ENCODE measurements at places on chromosomes 13 and 19. TPM values are rescaled to one million over a fixed set of nuclear protein-coding genes. Genes with fewer than 3 reads are reported as not detected.
A peak's percentile ranks its signal among the peaks of the same experiment; 100 is the strongest.

- peak within 1 kb of the TSS; percentile 72 for H3K27ac ChIP-seq
- H3K4me3 ChIP-seq: peak within 1 kb of the TSS; percentile 70
- DNase-seq: peak; percentile 20
- peaks cover 35% of the 10 kb centered on the region for H3K4me1 ChIP-seq
Measured at GRCh38 chr19:17405250-17406045, at the start of gene BST2. TSS of gene BST2 (minus strand) at chr19:17405630. CDS start at chr19:17405575, 55 bp downstream.

DNA sequence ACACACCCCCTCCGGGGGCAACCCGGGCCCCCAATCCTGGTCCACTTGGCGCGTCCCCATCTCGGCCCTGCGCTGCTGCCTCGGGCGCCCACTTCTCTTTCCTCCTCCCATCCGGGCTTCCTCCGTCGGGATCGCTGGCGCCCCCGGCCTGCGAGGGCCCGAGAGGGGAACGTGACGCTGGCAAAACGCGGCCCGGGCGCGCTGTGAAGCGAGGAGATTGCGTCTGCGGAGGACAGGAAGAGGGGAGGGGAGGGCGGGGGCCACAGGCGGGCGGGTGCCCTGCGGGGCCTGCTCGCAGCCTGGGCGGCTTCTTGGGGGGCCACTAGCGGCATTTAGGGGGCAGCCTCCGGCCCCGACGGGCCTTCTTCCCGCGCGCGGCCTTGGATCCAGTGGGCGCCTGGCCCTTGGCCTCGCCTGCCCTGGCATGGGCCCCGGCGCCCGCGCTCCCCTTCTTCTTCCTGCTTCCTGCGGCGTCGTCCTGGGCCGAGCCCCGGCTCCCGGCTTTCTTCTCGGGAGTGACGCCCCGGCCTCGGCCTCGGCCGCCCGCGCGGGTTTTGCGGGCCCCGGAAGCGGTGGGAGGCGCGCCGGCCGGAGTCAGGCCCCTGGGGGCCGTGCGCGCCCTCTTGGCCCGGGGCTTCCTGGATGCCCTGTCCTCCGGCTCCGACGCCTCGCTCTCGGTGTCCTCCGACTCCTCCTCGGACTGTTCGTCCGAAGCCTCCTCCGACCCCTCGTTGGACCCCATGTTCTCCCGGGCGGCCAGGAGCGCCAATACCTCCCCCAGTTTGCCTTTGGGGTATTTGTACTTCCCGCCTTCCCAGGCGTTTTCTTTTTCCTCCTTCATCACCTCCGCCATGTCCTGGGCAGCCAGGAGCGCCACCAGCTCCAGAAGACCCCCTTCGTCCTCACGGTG is 2.2 kb downstream of the PNMA8B start:
- no peaks in the 10 kb centered on the region for H3K27me3 ChIP-seq
- no peak for DNase-seq
- H3K4me1 ChIP-seq: peaks cover 53% of the 10 kb centered on the region

DNA sequence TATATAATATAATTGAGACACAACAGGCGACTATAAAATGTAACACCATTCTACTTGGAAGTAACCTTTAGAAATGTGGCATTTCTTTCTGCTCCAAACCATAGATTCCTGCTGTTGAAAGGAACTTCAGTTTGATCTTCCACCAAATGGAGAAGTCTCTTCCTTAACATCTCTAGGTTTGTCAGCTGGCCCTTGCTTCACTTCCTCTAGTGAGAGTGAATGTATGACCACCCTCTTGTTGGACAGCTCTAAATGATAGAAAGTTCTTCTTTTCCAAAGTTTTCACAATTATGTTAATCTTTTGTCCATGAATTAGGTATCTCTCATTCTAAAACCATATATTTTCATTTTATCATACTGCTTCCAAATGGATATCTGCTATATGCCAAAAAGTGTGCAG is 13.8 kb upstream of the COG6 start:
- H3K4me3 ChIP-seq: no peak overlapping the region
- H3K27me3 ChIP-seq: no peaks in the 10 kb centered on the region
- no peaks in the 10 kb centered on the region for H3K36me3 ChIP-seq

- no peaks in the 10 kb centered on the region for H3K4me1 ChIP-seq
- no peak overlapping the region for H3K27ac ChIP-seq
- no peak for DNase-seq
- no peaks in the 10 kb centered on the region for H3K27me3 ChIP-seq
Measured at GRCh38 chr13:103788061-103788652, 721.9 kb upstream of the SLC10A2 start.

GRCh38 chr19:58409010-58409790 is 751 bp downstream of the ZNF584 start:
- H3K36me3 ChIP-seq: no peaks in the 10 kb centered on the region
- peaks cover 26% of the 10 kb centered on the region for H3K4me1 ChIP-seq
- H3K4me3 ChIP-seq: peak overlapping the region; percentile 91

DNA sequence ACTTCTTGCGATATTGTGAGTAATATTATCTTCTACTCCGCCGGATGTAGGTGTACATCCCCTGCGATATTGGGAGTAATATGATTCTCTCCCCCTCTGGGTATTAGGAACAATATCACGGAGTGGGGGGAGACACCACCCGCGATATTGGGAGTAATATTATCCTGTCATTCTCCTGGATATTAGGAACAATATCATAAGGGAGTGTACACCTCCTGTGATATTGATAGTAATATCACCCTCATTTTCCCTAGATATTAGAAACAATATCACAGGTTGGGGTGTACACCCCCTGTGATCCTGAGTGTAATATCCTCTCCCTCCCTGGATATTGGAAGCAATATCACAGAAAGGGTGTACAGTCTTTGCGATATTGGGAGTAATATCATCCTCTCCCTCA is 64.3 kb upstream of the CEACAM21 start:
- DNase-seq: no peak
- H3K27me3 ChIP-seq: no peaks in the 10 kb centered on the region

GRCh38 chr19:23525276-23525852 is 130.1 kb upstream of the ZNF91 start:
- no peak overlapping the region for H3K27ac ChIP-seq
- no peak overlapping the region for H3K4me3 ChIP-seq
- no peaks in the 10 kb centered on the region for H3K4me1 ChIP-seq
- H3K27me3 ChIP-seq: no peaks in the 10 kb centered on the region
- H3K36me3 ChIP-seq: no peaks in the 10 kb centered on the region

DNA sequence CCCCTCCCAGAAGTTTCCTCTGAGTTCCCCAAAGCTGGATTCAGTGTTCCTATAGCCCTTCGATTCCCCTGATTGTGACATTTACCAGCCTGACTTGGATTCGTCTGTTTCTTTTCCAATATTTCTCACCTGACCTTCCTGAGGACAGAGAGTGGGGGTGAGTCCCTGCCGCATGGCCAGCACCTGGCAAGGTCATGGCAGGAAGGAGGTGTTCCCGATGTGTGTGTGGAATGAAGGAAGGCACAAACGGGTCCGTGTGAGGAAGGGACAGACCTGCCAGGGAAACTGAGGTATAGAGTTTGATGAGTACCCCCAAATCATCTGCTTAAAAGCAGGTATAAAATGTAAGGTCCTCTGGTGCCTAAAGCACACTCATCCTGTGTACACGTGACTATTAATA is 3.3 kb downstream of the COL4A1 start:
- H3K4me1 ChIP-seq: peaks cover 46% of the 10 kb centered on the region
- no peaks in the 10 kb centered on the region for H3K36me3 ChIP-seq
- H3K27ac ChIP-seq: peak overlapping the region; percentile 97
- no peaks in the 10 kb centered on the region for H3K27me3 ChIP-seq
- no peak for DNase-seq
- H3K4me3 ChIP-seq: peak overlapping the region; percentile 95

GRCh38 chr19:51016798-51017683 is 2.5 kb downstream of the KLK10 start:
- peak overlapping the region; percentile 53 for H3K4me3 ChIP-seq
- peaks cover 8% of the 10 kb centered on the region for H3K4me1 ChIP-seq

- peak within 1 kb of the TSS; percentile 75 for H3K4me3 ChIP-seq
- H3K27ac ChIP-seq: peak within 1 kb of the TSS; percentile 75
- H3K4me1 ChIP-seq: peaks cover 25% of the 10 kb centered on the region
- no peak for DNase-seq
Measured at GRCh38 chr13:114132419-114133121, at the start of gene RASA3. TSS of gene RASA3 (minus strand) at chr13:114132623. CDS start at chr13:114132489, 134 bp downstream.

GRCh38 chr13:41052441-41052840 is 8.9 kb upstream of the WBP4 start:
- no peaks in the 10 kb centered on the region for H3K27me3 ChIP-seq
- no peak overlapping the region for H3K4me3 ChIP-seq
- DNase-seq: no peak
- peaks cover 65% of the 10 kb centered on the region for H3K4me1 ChIP-seq

- no peaks in the 10 kb centered on the region for H3K36me3 ChIP-seq
- H3K4me1 ChIP-seq: no peaks in the 10 kb centered on the region
- H3K27me3 ChIP-seq: no peaks in the 10 kb centered on the region
- no peak for DNase-seq
Measured at GRCh38 chr13:73751290-73751689, 382.9 kb downstream of the KLF12 start.

DNA sequence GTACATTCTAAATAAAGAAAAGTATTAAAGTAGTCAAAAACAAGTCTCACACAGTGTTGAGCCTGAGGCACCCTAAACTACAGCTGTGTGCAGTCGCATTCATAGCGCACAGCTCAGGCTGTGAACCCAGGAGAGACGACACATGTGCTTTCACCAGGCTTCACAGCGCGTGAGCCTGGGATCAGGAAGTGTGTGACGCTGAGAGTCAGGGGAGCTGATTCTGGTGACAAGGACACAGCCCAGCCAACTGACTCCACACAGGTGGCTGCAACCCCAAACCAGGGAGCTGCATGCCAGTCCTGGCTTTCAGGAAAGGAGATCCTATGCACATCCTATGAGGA is 41.6 kb downstream of the COL4A1 start:
- peaks cover 96% of the 10 kb centered on the region for H3K4me1 ChIP-seq
- H3K27ac ChIP-seq: peak overlapping the region; percentile 75
- H3K27me3 ChIP-seq: no peaks in the 10 kb centered on the region
- no peaks in the 10 kb centered on the region for H3K36me3 ChIP-seq
- DNase-seq: no peak
- H3K4me3 ChIP-seq: no peak overlapping the region

- no peaks in the 10 kb centered on the region for H3K4me1 ChIP-seq
- no peaks in the 10 kb centered on the region for H3K27me3 ChIP-seq
- DNase-seq: no peak
- peaks cover 24% of the 10 kb centered on the region for H3K36me3 ChIP-seq
- no peak overlapping the region for H3K27ac ChIP-seq
Measured at GRCh38 chr19:55041627-55042343, 3.7 kb upstream of the GP6 start.

GRCh38 chr13:53005626-53006025 is 23.0 kb upstream of the OLFM4 start:
- H3K27ac ChIP-seq: no peak overlapping the region
- H3K4me1 ChIP-seq: no peaks in the 10 kb centered on the region
- no peaks in the 10 kb centered on the region for H3K36me3 ChIP-seq
- no peak overlapping the region for H3K4me3 ChIP-seq
- DNase-seq: no peak

DNA sequence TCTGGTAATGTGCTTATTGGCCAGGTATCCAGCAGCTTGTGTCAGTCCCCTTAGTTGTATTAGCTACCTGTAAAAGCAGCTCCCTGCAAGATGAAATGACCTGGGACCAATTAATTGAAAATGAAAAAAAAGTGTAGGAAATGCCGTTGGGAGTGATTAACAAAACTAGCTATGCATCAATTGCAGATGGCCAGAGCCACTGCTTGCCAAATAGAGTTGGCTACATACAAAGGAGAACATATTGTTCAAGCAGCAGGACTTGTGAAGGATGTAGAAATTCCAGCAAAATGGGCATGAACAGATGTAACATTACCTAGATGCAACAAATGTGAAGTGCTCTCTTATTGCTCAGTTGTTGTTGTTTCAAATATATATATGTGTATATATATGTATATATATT is 300.5 kb downstream of the PCDH17 start:
- no peak overlapping the region for H3K27ac ChIP-seq
- H3K4me1 ChIP-seq: no peaks in the 10 kb centered on the region
- H3K27me3 ChIP-seq: no peaks in the 10 kb centered on the region

Gene SERTAD1
- 42.3 TPM for total RNA-seq

Gene FXYD3
- 0.68 TPM for total RNA-seq

Gene PNMA8A
- 14.6 TPM for total RNA-seq

Gene CRTC1
- total RNA-seq: 11.2 TPM

Gene GFY
- total RNA-seq: not detected

Gene CPAMD8
- total RNA-seq: 36.4 TPM

Gene C3
- total RNA-seq: 754 TPM

Gene CDX2
- total RNA-seq: not detected

All from thoracic aorta (tissue), 2 donors.